ENCODE measurements at places on chromosomes 2 and 18. TPM values are rescaled to one million over a fixed set of nuclear protein-coding genes. Genes with fewer than 3 reads are reported as not detected.

The APLF gene
- 4.1 TPM for total RNA-seq

The NTSR2 gene
- 0.74 TPM for total RNA-seq

- DNase-seq: no peak
- H3K4me3 ChIP-seq: no peak overlapping the region
Observed at GRCh38 chr2:234256516-234256915, 206.0 kb downstream of the SPP2 start.

DNA sequence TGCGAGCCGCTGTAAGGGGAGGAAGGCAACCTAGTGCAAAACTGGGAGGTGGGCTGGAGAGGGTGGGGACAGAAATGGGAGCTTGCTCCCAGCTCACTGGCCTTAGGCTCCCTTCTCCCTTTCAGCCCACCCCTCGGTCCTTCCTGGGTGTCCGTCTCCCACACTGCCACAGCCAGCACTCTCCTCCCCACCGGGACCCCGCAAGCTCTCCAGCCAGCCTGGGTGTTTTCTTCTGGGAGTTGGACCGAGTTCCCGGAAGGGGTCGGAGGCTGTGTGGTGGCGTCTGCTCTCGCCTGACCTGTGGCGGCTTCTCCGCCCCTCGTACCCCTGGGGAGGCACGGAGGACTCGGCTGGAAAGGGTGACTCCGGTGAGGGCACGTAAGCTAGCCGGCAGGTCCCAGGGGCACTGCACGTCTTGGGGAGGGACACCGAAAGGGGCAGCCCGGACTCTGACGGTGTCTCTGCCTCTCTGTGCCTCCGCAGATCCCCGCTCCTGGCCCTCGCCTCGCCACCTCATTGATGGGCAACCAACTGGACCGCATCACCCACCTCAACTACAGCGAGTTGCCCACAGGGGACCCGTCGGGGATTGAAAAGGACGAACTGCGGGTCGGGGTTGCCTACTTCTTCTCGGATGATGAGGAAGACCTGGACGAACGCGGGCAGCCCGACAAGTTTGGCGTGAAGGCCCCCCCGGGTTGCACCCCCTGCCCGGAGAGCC, 1.1 kb downstream of the LRATD1 start:
- no peaks in the 10 kb centered on the region for H3K36me3 ChIP-seq
- peaks cover 7% of the 10 kb centered on the region for H3K4me1 ChIP-seq
- H3K4me3 ChIP-seq: no peak overlapping the region
- H3K27me3 ChIP-seq: peaks cover 4% of the 10 kb centered on the region

DNA sequence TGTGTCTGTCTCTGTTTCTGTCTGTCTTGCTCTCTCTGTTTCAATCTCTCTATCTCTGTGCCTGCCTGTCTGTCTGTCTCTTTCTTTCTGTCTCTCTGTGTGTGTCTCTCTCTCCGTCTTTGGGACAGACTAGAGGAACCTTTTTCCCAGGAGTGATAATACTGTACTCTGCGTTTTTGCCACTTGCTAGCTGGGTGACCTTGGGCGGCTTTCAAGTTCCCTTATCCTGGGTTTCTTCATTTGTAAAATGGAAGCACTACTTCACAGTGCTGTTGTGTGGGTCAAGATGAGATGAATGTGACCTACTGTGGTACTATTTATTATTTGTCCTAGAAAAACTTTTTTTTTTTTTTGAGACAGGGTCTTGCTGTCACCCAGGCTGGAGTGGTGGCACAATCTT, 42.4 kb downstream of the HPCAL1 start:
- peaks cover 18% of the 10 kb centered on the region for H3K4me1 ChIP-seq
- no peaks in the 10 kb centered on the region for H3K27me3 ChIP-seq
- H3K36me3 ChIP-seq: no peaks in the 10 kb centered on the region
- H3K27ac ChIP-seq: peak overlapping the region; percentile 21

DNA sequence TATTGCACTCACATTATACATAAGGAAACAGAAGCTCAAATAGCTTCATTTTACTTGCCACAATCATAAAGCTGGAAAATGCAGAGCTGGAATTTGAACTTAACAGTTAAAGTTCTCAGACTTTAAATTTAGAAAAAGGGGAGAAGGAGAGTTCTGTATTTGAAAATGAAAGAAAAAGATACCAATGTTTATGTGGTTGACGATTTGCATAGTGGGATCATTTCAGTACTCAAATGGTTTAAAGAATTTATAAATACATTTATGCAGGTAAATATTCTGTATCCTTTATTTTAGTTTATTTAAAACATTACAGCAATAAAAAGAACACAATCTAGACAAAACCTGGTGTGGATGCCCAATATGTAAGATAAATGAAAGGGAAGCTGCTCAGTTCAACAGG, 25.5 kb upstream of the STAT4 start:
- DNase-seq: no peak
- H3K4me3 ChIP-seq: no peak overlapping the region
- H3K27me3 ChIP-seq: no peaks in the 10 kb centered on the region
- no peaks in the 10 kb centered on the region for H3K36me3 ChIP-seq
- no peak overlapping the region for H3K27ac ChIP-seq
- H3K4me1 ChIP-seq: no peaks in the 10 kb centered on the region

Data from adrenal gland (tissue), 19 donors.